Tongue (tissue), 3 donors: ENCODE measurements at places on chromosomes 5 and 9. TPM values are rescaled to one million over a fixed set of nuclear protein-coding genes. Genes with fewer than 3 reads are reported as not detected.

- DNase-seq = no peak
These were observed 27.7 kb downstream of the PLCXD3 start for GRCh38 chr5:41482715-41483114.

- no peak for DNase-seq
These were observed 402.3 kb upstream of the ADAMTSL1 start for GRCh38 chr9:18071651-18072060.

- no peak for DNase-seq
These were observed 9.6 kb downstream of the SLC9A3 start for GRCh38 chr5:514673-515072.

The STPG3 gene
- total RNA-seq = not detected

DNA sequence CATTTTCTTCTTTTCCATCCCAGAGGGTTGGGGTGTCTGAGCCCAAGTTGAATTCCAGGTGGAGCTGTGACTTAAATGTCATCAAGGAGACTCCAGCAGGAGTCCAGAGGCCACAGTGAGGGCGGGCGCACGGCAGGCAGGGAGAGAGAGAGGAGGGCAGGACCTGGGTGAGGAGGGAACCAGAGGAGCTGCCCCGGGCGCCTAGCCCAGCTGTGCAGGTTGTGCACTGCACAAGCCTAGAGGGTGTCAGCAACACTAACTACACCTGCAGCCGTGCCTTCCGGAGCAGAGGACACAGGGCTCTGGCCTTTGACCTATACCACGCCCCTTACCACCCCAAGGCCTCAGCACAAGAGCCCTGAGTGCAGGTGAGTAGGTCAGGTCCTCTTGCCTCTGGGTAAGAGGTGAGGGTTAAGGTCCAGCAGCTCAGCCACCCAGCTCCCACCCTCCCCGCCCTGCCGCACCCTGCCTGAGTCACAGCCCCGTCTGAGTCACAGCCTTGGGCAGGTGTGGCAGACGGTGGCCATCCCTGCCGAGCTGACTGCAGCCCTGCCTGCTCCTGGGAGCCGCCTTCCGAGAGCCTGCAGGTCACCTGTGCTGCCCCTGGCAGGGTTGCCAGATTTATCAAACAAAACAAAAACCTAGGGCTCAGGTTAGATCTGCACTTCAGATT lies 6.4 kb upstream of the AGPAT2 start:
- no peak for DNase-seq

The TNFSF8 gene
- 1.2 TPM for total RNA-seq

The ADAMTS13 gene
- total RNA-seq = 4.2 TPM

DNA sequence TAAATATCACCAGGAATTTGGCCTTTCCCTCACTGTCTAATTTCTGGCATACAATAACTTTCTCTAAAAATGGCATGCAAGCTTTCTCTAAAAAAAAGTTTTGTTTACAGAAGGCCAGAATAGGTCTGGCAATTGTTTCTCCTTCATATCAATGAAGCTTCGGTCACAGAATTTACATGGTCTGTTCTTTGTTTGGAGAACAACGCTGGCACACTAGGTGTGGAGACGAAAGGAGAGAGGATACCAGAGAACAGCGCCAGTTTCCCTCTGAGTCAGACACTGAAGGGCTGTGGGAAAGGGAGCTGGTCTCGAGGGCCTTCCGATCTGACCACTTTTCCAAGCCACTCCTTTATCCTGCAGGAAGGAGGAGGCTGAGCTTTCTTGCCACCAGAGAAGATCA lies 60.1 kb upstream of the ITGA1 start:
- DNase-seq = no peak

GRCh38 chr9:655875-656274 lies 185.6 kb upstream of the DMRT1 start:
- DNase-seq = no peak

GRCh38 chr5:40037713-40038112 lies 612.9 kb upstream of the DAB2 start:
- DNase-seq = no peak

The DND1 gene
- not detected for total RNA-seq

GRCh38 chr5:68406767-68407241 lies 191.2 kb downstream of the PIK3R1 start:
- no peak for DNase-seq

DNA sequence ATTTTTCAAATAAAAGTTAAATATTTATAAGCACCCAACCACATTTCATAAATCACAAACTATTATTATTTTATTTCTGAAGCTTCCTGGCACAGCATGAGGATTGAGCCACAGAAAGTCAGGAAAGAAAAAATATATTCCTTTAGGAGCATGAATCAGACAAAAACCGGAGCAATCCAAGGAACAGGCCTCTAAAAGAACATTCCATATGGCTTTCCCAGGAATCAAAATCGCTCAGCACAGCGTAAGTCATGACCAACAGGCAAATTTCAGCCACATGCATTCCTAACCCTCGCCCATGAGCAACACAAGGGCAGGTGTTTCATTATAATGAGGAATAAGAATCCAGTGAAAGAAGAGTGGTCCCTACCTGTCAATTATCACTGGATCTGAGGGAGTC lies 26.7 kb downstream of the EBF1 start:
- no peak for DNase-seq

- peak; percentile 54 for DNase-seq
These were observed 34.5 kb upstream of the SPARC start for GRCh38 chr5:151721087-151721646.

- DNase-seq = no peak
These were observed 34.6 kb upstream of the WDR38 start for GRCh38 chr9:124818431-124819281.

- DNase-seq = no peak
These were observed 290.4 kb upstream of the PDE4D start for GRCh38 chr5:60183881-60184280.

The CSF2 gene
- total RNA-seq = not detected

GRCh38 chr9:127165116-127165515 lies 42.7 kb upstream of the ANGPTL2 start:
- no peak for DNase-seq
